Foreskin melanocyte (primary cell): ENCODE measurements at places on chromosomes 6 and 20.

DNA sequence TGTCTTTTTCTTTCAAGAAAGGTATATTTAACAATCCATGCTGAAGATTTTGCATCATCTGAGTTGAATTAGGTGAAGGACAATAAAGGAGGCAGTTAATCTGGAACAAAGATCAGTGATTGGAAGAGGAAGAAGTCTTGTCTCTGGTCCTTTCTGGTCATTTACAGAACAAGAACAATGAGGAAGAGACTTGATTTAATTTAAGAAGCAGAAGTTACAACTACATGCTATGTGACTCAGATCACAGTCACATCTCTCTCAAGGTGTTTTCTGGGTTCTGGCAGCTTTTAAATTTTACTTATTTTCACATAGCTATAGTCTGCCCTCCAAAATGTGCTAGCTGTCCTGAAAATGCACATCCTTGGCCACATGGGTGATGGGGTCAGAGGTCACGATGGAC is 53.5 kb upstream of the DEK start:
- DNase-seq: no peak

GRCh38 chr6:2947445-2947844 is 23.9 kb downstream of the SERPINB6 start:
- no peak for DNase-seq

DNA sequence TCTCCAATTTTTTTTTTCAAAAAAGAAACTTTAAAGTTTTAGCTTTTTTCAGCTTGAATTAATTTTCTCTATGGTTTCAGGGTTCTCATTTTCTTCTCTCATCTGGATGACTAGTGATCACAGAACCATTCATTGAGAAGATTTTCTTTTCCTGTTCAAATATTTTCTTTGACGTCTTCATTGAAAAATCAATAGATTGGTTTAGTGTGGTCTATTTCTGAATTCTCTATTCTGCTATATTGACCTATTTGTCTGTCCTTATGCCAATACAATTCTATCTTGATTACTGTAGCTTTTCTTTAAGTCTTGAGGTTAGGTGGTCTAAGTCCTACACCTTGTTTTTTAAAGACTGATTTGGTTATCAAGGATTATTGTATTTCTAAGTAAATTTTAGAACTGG is 150.2 kb upstream of the MAN1A1 start:
- DNase-seq: no peak

DNA sequence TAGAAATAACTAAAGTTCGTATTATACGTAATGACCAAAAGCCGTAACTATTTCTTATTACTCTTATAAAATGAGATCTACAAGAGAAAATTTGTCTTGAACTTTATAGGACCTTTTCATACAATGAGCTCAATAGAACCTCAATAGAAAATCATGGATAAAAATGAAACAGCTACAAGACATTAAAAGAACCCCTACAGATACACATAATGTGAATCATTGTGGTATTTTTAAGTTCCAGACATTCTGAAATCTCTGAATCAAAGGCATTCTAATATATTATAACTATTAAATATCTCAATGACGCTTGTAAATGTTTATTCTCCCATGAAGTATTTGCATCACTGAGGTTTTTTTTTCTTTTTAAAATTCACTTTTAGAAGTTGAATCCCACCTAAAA is 22.2 kb upstream of the POU3F2 start:
- no peak for DNase-seq

GRCh38 chr6:35343092-35343834 is 905 bp downstream of the PPARD start:
- no peak for DNase-seq

- no peak for DNase-seq
These were observed 223.2 kb downstream of the ZNF217 start for GRCh38 chr20:53370345-53370961.

- no peak for DNase-seq
These were observed 84.0 kb upstream of the SALL4 start for GRCh38 chr20:51886341-51886740.

- DNase-seq: no peak
These were observed 78.8 kb upstream of the OPRM1 start for GRCh38 chr6:153960281-153960680.

- peak; percentile 73 for DNase-seq
These were observed 99.8 kb upstream of the PDE10A start for GRCh38 chr6:165762876-165763275.

DNA sequence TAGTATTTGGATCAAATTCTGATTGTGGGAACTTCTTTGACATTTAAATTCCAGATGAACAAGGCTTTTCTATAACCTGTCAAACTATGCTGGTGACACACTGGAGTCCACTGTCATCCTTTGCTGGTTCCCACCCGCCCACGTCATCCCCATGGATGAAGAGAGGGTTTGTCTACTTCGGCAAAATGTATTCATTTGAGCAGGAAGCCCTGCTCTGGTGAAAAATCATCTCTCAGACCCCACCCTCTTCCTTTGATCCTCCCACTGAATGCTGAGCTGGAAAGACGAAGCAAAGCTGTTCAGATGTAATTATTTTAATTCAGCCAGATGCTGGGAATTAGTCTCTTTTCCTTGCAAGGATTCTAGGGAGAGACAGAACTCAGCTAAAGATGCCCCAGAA is 50.5 kb downstream of the CPNE5 start:
- peak; percentile 73 for DNase-seq

DNA sequence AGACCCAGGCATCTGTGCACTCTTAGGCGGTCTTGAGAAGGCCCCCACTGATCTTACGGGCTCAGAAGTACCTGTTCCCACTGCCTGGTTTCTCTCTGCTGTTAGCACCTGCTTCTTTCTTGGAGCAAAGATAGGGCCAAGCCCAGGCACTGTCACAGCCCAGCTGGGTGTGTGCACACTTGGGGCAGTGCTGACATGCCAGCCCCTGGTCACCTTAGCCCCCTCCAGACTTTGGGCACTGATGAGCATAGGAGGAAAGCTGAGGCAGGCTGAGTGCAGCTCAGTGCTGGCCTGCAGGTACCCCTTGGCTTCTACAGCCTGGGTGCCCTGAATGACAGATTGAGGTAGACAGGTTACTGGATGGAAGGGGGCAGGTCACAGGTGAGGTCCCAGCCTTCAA is 105.7 kb upstream of the AHI1 start:
- DNase-seq: no peak

DNA sequence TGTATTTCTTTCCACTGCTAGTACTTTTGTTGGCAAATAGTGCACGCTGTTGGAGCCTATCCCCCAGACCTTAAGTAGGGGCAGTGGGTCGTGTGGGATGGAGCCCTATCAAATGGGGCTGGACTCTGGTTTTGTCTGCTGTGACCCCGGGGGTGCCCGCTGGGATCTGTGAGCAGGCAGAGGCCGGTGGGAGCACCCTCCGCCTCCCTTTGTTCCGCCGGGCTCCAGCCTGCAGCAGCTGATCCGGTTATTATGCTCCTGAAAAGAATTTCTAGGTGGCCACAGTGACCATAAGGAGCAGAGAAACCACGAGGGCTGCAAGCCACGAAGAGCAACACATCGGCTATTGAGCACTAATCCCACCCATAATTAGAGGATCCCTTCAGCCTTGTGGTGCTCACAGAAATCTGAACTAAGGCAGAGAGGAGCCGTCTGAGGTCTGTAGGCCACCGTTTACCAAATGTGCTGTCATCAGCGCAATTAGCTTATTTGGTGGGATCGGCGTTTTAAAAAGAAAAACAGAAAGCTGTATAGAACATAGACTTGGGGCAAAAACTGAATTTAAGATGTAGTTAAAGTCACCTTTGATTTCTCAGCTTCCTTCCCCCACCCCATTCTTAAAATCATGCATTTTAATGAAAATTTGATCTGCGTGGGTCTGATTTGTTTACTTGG is 598.3 kb upstream of the JAG1 start:
- DNase-seq: no peak

DNA sequence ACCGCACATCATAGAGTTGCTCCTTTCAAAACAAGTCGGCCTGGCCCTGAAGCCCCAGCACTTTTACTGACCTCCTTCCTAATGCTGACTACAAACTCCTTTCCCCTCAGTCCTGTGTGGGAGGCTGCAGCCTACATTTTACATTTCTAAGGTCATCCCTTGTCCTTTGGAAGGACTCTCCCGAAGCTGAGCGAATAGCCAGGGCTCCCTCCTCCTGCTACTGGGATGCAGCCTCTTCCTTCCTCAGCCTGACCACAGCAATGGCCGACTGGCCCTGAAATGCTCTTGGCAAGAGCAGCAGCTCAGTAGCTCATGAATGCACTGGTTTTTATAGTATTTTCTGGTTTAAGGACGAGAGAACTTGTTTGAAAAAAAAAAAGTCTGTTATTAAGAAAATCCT is 679 bp downstream of the ADGRF5 start:
- no peak for DNase-seq

DNA sequence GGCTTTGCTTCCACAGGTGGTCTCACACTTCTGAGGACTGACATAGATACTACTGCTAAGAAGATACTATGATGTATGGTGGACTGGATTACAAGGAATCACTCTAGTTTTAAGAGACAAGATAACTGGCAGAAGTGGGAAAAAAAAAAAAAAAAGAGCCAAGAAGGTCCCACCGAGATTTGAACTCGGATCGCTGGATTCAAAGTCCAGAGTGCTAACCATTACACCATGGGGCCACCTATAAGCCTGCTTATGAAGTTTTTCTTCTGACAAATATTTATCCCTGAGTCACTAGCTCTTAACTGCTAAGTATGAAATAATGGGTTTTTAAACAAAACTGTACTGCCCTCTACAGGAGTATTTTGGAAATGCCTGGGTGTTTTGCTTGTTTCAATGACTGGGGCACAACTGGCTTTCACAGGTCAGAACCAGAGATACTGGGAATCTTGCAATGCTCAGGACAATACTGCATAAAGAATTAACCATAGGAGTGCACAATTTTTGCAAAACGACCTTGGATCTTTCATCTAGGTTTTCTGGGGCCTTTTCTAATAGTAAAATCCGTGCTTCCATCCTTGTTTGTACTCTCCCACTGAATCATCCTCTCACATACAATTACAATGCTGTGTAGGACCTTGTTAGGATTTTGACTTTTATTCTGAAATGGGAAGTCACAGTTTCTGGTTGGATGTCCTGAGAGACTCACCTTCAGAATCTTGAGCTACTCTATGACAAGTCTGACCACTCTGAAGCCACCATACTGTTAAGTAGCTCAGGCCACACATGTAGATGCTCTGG is 116.3 kb downstream of the OR2B2 start:
- peak; percentile 90 for DNase-seq

GRCh38 chr6:106608080-106608668 is 21.1 kb downstream of the RTN4IP1 start:
- DNase-seq: no peak

DNA sequence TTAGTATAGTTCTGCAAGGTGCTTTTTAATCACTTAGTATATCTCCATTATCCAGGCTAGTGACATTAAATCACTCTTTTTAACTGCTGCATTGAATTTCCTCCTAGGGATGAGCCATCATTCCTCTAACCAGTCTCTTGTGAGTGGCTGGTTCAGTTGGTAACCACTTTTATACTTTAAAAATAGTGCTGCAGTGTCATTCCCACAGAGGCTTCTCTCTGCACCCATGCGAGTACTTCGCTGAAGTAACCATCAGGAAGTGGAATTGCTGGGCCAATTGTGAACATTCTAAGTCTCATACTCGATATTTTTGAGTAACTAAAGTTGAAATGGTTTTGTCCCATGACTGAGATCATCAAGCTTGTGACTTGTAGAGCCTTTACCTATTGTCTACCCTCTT is 2.1 kb downstream of the BTN3A2 start:
- no peak for DNase-seq

DNA sequence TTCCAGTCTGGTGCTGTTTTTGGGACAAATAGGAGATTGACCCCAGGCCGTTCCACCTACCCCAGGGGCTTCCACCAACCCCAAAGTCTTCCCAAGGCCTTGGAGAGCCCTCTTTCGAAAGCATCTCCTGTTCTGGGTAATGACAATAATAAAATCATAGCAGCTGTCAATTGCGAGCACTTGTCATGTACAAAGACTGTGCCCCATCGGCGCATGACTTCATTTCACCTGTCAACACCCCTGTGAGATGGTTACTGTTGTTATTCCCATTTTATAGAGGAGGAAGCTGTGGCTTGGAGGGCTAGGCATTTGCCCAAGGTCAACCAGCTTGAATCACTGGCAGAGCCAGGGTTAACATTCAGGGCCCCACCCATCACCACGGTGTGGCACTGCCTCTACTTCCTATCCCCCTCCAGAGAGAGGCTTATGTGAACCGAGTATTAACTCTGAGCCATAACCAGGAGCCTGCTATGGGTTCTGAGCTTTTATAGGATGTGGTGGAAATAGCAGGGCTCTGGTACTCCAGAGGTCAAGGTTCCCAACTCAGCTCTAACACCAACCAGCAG is 51.2 kb downstream of the HNF4A start:
- DNase-seq: no peak

GRCh38 chr6:31476515-31477139 is 21.3 kb upstream of the MICB start:
- no peak for DNase-seq

DNA sequence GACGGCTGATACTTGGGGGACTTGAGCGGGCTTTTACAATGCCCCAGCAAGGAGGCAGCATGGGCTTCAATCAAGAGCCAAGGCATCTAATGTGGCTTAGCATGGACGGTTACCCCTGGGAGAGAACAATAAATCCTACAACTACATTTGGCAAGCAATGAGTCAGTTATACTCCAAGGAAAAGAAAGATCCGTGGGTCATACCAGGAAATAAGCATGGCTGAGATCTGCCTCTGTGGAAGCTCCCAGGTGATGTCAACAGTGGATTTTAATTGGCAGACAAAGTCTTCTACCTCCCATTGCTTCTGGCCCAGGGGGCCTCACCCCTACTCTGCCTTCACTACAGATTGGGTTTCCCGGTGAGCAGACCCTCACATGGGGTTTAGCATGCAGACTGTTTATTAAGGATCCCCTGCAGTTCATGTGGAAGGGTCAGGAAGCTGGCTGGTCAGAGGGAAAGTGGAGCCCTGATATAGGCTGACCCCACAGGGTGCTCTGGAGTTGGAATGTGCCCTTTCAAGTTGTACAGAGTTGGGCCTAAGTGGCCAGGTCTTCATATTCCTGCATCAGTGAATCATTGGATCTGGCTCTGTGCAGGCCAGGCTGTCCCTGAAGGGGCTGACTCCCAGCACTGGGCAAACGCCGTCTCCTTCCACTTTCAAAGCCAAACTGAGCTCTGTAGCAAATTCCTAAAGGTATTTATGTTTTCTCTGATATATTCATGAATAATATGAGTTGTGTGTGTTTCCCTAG is 91.3 kb upstream of the GGTLC1 start:
- no peak for DNase-seq

DNA sequence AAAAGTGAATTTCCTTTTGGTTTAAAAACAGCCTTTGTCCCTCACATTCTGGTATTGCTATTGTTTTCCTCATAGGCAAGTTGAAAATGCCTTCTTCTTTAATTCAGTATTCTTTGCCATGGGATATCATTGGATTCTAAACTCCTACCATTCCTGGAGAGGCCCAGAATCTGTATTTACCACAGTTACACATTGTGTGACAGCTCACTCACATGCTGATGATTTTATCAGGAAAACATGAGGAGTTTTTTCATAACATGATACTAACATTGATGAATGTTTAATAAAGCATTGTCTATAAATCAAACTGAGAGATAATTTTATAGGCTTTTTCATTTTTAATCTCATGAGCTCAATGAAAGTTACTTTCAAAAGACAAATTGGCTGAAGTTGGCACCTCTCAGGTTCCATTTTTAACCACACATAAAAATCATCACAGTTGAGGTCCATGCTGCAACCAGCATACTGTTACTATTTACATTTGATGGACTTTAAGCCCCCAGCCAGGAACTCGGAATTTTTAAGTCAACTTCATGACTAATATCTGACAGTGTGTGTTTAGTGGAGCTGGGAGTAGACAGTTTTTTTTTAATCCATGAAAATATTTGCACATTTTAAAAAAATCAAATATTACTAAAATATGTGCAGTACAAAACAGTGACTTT is 82.8 kb downstream of the FAM83B start:
- DNase-seq: no peak
